GM12878 (cell line): ENCODE measurements at places on chromosomes 13 and 19. TPM values are rescaled to one million over a fixed set of nuclear protein-coding genes. Genes with fewer than 3 reads are reported as not detected.

The KCNC3 gene
- total RNA-seq = 2.4 and 3.8 TPM in 2 replicates

The RLN3 gene
- not detected in 2 replicates for total RNA-seq

The LILRA1 gene
- total RNA-seq = not detected in 2 replicates

The SYCN gene
- total RNA-seq = 0.37 and 0.54 TPM in 2 replicates

DNA sequence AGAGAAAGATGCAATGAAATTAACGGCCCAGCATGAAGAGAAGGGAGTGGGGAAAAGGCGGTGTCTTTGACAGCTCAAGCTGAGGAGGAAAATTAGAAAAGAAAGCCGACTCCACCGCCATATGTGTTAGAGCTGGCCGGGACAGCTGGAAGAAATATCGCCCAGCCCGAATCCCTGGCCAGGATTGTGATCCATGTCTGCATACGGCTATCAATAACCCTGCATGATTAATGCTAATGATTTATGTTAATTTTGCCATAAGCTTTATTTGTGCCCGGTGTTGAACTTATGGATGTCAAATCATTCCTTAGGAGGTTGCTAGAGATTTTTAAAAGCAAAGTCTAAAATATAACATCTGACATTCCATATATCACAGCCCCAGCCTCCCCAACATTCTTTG is 263.4 kb upstream of the ZNF507 start:
- no peak for DNase-seq

- no peak for DNase-seq
Observed at GRCh38 chr13:108195146-108195545, 20.2 kb downstream of the LIG4 start.

- no peak for DNase-seq
Observed at GRCh38 chr13:29597706-29598105, 2.2 kb upstream of the SLC7A1 start.

GRCh38 chr13:98512774-98513665 is 63.9 kb downstream of the STK24 start:
- no peak for DNase-seq

- no peak for DNase-seq
Observed at GRCh38 chr13:33518452-33518851, 232.9 kb upstream of the STARD13 start.
